ENCODE measurements at places on chromosomes 3 and 15.
A peak's percentile ranks its signal among the peaks of the same experiment; 100 is the strongest.

GRCh38 chr3:94513600-94513999, 450.7 kb downstream of the NSUN3 start:
- DNase-seq = no peak

DNA sequence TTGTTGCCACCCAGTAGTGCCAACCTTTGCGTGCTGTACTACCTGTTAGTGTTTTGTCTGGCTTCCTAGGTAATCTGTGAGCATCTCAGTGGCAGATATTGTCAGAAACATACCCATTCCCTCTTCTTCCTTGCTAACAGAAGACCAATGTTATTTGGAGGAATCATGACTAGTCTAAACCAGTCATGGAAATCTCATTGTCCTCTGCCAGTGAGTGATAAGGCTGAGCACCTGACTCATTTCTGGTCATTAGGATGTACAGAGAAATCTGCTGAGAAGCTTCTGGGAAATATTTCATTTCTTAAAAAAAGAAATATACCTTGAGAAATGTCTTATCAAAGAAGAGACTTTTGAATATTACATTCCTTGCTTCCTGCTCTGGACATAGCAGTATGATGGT, 70.1 kb upstream of the CDV3 start:
- DNase-seq = no peak

DNA sequence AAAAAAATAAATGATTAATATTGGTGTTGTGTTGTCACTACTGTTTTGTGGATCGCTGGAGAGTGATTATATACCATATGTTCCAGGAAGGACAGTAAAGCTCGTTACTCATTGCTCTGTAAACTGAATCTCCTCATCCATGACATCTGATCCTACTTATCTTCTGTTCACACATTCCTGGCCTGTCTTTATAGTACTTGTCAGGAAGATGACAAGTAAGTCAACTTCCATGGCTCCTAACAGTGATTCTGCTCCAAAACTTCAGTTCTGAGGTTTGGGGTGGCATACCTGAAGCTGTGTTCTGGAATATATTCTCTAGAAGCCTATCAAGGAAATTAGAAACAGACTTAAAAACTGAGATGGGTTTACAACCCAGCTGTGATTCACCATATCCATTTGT, 288.9 kb downstream of the ZBBX start:
- no peak for DNase-seq

DNA sequence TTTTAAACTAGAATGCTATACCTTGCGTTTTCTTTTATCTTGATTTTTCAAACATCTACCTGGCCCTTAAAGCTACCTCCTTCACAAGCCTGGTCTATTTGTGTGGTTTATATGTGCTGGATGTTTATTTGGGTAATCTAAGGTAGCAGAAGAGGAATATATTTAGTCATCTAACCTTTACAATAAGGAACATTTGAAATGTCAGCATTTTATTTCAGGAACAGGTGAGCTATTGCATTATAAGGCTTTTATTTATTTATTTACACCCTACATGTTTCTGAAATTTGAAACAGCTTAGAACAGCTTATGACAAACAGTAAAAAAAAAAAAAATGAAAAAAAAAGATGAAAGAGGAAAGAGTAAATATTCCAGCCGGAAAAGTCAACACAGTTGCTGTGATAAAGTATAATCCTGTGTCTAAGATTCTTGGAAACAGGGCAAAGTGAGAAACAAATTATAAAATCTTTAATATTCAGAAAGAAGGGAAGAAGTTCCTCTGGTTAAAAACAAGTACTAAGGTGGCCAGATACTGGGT, 19.5 kb downstream of the HHLA2 start:
- no peak for DNase-seq

- no peak for DNase-seq
These were observed 19.6 kb downstream of the HEMK1 start for GRCh38 chr3:50588759-50589433.

GRCh38 chr3:188929137-188929536, 242.6 kb upstream of the TPRG1 start:
- no peak for DNase-seq

GRCh38 chr3:188931531-188931930, 240.2 kb upstream of the TPRG1 start:
- no peak for DNase-seq

GRCh38 chr3:44845528-44846520, 15.9 kb upstream of the TMEM42 start:
- DNase-seq = no peak

DNA sequence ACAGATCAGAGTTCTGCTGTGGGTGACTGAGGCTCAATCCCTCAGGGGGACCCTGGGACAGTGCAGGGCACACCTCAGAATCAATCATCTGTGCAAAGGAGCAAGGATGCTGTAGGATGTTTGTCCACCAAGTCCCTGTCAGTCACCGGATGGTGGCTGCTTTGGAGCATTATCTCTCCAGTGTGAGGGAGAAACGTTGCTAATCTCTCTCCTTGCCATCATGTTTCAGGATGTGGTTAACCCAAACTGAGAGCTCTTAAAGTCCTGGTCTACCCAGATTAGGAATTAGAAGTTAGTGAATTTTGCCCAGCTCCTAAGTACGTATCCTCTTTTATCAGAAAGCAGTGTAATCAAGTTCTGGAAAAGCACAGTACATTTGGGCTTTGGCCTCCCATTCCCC, 26.2 kb upstream of the LRRC3B start:
- peak; percentile 1 for DNase-seq

GRCh38 chr3:138948371-138949001, 1.5 kb downstream of the FOXL2NB start:
- DNase-seq = peak; percentile 10

All from NB4 (cell line).